ENCODE measurements at places on chromosomes 2 and 18.

DNA sequence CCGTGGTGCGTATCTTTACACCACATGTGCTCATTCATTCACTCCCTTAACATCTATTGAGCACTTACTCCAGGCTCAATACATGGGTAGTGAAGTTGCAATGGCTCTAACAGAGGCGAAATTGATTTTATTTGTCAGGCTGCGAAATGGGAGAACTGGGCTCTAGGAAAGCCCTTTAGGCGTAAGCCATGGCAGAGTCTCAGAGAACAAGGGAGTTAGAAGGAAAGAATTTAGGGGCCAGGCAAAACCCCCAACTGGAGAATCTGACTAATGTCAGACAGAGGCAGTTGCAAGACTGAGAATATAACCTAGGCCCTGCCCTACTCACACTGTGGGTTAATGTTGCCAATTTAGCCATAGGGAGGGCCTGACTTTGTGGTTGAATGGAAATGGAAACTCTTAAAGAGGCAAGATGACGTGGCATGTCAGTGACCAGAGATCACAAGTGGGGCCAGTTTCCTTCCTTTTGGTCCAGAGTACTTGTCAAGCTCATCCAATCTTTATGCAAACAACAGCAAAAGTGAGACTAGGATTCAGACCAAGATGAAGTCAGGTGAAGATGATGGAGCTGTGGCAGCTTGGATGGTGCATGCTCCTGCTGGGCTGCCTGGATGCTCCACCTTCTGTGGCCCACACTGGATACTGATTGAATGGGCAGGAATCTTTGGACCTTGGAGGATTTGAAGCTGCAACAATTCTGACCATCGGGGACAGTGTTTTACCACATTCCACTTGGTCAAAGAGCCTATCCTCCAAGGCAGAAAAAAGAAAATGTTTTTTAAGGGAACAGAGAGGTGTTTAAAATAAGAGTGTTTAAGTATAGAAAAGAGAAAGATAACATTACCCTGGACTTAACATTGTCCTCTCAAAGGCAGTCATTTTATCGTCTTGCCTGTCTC is 92.2 kb downstream of the CAPN13 start:
- DNase-seq, result no peak

DNA sequence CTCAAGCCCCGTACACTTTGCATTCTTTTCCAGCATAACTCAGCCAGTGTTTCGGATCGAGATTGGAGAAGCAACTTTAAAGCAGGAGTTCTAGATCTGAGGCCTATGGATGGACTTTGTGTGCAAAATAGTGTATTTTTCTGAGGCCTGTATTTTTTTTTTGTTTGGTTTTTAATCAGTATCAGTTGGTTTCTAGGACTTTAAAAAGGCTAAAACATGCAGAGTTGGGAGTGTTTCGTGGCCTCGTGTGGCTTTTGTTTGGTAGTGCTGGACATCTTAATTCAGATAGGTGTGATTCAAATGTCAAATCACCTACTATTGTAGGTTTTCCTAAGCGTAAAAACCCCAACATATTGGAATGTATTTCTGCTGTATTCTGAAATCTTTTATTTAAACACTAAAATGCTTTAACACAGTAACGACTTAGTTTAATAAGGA is 282 bp upstream of the PUS10 start:
- no peak for DNase-seq

DNA sequence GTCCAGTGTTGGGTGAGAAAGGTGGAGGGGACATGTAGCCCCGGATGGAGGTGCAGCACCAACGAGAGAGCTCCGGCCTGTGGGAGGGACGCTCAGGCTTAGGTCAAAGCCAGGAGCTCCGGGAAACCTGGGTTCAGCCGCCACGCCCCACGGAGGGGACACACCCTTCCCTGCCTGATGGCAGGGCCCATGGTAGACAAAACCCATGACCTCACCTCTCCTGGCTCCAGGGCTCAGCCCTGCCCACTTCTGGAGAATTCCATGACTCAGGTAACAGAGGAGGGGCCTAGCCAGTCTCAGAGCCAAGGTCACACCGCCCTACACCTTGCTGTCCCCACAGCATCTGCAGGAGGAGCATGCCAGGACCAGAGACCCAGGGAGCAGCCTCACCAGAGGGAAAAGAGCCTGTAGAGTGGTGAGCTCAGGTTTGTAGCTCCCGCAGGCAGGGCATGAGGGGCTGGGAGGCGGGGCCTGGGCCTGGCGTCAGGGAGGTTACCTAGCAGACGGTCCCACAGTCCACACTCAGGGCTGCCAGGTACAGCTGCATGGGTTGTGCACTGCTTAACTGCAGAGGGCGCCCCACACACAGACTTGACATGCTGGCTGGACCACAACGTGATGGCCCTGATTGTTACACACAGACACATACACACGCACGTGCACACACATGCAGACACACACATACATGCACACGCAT is 70.8 kb upstream of the SMAD7 start:
- DNase-seq, result no peak

DNA sequence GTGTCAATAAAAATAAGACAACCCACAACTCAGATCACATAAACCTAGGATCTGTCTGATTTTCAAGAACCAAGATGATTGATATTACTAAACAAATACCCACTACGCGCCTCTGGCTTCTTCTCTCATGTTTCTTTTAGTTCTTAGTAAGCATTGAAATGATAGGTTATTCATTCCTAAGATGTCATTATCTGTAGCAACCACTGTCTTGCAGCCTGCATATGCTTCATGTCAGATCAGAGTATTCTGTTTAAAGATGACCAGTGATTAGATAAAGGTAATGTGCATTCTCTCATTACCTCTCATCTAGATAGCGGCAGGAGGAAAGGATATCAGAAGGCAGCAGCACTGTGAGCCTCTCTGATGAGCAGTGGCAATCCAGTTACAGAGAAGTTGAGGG is 112.9 kb downstream of the SLC8A1 start:
- no peak for DNase-seq

DNA sequence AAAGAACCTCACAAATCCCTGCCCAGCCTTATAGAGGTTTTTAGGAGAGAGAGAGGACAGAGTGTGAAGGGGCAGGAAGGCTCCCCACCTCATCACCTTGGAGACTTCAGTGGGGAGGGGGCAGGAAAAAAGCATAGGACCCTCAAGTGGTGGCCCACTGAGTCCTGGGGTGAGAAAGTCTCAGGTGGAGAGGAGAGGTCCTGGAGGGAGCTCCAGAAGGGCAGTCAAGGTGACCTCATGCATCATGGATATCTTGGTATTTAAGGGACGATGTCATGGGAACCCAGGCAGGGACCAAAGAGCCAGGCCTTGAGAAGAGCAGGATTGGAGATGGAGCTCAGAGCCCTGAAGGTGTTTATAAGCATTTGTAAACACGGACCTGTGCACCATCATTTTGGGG is 204.5 kb downstream of the SLC4A3 start:
- DNase-seq, result no peak

GRCh38 chr2:72533765-72534164 is 292.1 kb downstream of the EXOC6B start:
- no peak for DNase-seq

GRCh38 chr2:231627384-231628120 is 34.9 kb downstream of the TEX44 start:
- DNase-seq, result no peak

GRCh38 chr2:234587341-234588053 is 90.6 kb upstream of the ARL4C start:
- no peak for DNase-seq

DNA sequence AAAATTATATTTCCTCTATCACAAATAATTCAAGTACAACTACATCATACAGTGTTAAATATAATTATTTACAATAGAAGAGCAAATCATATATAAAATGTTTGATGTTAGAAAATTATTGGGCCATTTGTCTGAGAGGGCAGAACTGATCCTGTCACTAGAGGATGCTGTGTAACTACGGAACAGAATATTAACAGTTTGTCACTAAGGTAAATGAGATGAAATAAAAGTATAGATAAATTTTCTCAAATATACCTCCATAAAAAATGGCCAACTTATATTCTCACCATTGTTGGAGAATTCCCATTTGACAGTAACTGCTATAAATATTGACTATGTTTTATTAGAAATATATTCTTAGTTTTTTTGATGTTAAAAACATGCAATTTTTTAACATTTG is 1067.4 kb upstream of the DDX18 start:
- no peak for DNase-seq

GRCh38 chr18:24075767-24076597 is 61.4 kb downstream of the TTC39C start:
- DNase-seq, result no peak

DNA sequence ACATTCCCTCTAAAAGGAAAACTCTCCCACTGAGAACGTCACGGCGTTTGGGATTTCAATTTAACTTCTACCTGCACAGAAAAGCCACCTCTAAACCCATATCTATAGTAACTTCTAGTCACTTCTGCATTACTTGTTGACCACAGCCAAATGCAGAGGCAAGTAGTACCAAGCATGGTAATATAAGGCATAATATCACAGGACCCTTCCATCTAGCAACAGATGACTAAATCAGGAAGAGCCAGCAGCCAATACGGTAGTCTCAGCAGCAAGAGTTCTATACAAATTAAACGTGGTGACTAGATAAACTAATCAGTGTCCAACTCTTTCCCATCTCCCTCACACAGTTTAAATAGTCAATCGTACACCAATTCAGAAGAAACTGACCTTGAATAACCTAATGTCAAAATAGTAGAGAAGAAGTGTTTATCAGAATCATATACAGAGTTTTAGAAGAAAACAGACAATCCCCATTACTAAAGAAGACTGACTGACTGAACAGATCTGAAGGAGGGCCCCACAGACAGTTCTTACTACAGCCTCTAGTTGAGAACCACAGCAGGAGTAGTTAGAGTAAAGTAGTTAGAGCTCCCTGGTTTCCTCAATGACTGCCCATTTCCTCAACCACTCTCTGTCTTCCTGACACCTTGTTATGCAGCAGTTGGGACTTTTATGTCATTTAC is 30.0 kb downstream of the MEMO1 start:
- no peak for DNase-seq

GRCh38 chr18:30358555-30358954 is 684.0 kb downstream of the DSC3 start:
- DNase-seq, result no peak

DNA sequence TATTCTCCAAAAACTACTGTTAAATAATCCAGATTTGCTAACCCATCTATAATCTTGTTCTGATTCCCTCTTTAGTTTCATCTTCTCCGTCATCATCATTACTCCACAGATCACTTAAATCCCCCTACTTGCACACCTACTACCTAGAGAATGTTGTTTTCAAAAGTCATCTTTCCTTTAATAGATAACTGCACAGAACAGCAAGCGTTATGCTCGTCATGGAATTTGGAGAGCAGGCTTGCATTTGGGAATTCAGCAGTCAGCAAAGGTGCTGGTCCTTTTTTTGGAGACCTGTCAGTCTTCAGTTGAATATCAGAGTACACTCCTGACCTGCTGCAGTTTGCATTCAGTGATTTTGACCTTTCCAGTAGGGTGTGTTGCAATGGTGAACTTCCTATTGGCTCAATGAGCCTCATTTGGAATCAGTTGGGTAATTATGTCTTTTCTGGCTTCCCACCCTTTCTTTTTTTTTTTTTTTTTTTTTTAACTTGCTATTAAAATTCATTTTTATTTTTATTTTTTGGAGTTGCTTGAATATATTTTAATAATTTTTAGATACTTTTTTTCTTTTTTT is 110.6 kb downstream of the HNRNPLL start:
- DNase-seq, result no peak

DNA sequence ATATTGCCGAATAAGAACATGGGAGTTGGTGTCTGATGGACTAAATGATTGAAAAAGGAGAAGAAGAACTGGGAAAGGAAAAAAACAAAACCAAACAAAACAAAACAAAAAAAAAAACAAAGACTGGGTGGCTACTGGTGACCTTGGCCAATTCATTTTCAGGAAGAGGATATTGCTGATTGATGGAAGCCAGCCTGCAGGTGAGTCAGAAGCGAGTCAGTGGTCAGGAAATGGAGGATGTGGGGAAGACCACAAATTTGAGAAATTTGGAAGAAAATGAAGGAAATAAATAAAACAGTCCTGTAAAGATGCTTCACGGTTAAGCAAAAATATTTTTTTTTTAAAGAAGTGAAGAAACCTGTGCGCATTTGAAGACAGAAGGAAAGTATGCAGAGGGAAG is 296.9 kb downstream of the ZNF521 start:
- DNase-seq, result no peak

- DNase-seq, result no peak
Measured at GRCh38 chr2:85303780-85304531, 23.8 kb downstream of the TGOLN2 start.

- DNase-seq, result no peak
Measured at GRCh38 chr2:178295906-178296305, 101.6 kb downstream of the OSBPL6 start.

DNA sequence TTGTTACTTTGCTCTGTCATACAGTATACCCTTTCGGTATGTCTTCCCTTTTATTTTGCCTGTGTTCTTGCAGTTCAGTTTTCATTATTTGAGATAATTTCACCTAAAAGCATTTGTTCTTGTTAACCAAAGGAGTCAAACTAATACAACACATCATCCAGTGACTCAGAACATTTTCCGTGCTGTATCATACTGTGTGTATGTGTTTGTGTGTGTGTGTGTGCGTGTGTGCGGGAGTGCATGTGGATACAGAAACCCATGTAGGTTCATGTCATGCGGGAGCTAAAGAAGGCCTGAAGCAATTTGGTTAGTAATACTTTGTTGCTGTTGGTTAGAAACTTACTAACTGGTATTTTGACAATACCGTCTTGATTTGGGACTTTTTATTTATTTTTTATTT is 60.0 kb downstream of the CEP192 start:
- DNase-seq, result no peak

DNA sequence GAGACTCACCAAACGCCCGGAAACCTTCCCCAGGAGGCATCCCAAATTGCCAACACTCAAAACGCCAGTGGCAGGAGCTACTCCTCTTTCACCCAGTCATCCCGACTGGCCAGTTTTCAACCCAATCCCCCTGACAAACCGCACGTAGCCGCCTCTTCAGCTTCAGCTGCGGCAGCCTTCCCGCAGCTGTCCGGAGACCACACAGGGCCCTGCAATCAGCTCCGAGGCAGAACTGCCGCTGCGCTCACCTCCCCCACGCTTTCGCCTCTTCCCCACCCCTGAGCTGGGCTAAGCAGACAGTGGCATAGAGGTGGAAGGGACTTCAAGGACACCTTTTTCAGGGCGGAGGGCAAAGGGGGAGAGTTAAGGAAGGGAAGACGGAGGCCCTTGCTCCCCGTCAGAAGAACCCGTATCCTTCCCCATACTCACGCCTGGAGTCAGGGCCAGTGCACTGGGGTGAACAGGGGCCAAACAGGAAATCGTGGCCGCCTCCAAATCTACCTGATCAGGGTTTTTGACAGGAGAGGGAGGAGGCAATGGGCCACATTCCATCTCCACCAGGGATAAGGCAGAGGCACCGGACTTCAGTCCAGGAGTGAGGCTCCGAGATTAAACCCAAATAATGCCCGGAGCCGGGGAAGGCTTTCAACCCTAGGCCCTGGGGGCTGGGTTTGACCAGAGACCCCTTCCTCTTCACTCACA is 16.9 kb downstream of the CYP26B1 start:
- DNase-seq, result no peak

DNA sequence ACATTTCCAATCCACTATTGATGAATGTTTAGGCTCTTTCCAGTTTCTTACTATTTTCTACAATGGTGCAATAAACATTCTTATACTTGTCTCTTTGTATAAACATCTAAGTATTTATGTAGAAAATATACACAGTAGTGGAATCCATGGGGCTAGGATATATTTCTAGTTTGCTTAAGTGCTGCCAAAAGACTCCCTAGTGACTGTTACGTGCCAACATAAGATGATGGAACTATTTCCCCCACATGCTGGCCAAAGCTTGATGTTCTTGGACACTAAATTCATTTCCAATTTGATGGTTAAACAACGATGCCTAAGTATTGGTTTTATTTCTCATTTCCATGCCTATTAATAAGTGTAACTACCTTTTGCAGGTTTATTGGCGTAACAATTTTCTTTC is 378.4 kb upstream of the HNRNPA3 start:
- no peak for DNase-seq

GRCh38 chr2:69067866-69068265 is 54.9 kb downstream of the ANTXR1 start:
- DNase-seq, result no peak

Measured in D721Med (cell line).